ENCODE measurements at places on chromosomes 16 and 17. TPM values are rescaled to one million over a fixed set of nuclear protein-coding genes. Genes with fewer than 3 reads are reported as not detected.

Gene TAT
- not detected for total RNA-seq

Gene ABAT
- total RNA-seq = 0.48 TPM

Gene DHRS7C
- total RNA-seq = not detected

Gene SLC38A8
- total RNA-seq = not detected

Gene SP6
- 3.4 TPM for total RNA-seq

Gene SPEM3
- not detected for total RNA-seq

Gene KRT33A
- not detected for total RNA-seq

Gene TSR1
- 63.2 TPM for total RNA-seq

Gene CHST6
- 0.34 TPM for total RNA-seq

Gene ZG16
- not detected for total RNA-seq

Gene TBC1D3K
- not detected for total RNA-seq

Gene QPRT
- total RNA-seq = 0.56 TPM

Gene C17orf113
- total RNA-seq = 0.73 TPM

Gene HSPB9
- not detected for total RNA-seq

Gene GABARAP
- total RNA-seq = 688 TPM

Gene RMI2
- total RNA-seq = 31.9 TPM

Gene C16orf96
- total RNA-seq = 0.03 TPM

Gene KRTAP2-3
- not detected for total RNA-seq

Gene SIRT7
- total RNA-seq = 45.2 TPM

Gene XPO6
- 100 TPM for total RNA-seq

Gene CDH16
- 2.6 TPM for total RNA-seq

Gene RAB26
- 2.9 TPM for total RNA-seq

Gene VMO1
- total RNA-seq = 1.4 TPM

Gene SYCE1L
- total RNA-seq = 4.8 TPM

Gene METTL9
- 102 TPM for total RNA-seq

Gene CCL8
- not detected for total RNA-seq

Gene LGALS9C
- total RNA-seq = not detected

Gene SSTR5
- total RNA-seq = 0.49 TPM

Gene HOXB6
- total RNA-seq = 3.5 TPM

Gene FBXW10
- total RNA-seq = 1.1 TPM

Gene DNAAF1
- 0.26 TPM for total RNA-seq

Gene TBC1D28
- not detected for total RNA-seq
